Left colon (tissue), 2 donors: ENCODE measurements at places on chromosomes 13 and 19.
A peak's percentile ranks its signal among the peaks of the same experiment; 100 is the strongest.

GRCh38 chr13:78601874-78602560, 1.3 kb downstream of the POU4F1 start:
- DNase-seq = no peak

DNA sequence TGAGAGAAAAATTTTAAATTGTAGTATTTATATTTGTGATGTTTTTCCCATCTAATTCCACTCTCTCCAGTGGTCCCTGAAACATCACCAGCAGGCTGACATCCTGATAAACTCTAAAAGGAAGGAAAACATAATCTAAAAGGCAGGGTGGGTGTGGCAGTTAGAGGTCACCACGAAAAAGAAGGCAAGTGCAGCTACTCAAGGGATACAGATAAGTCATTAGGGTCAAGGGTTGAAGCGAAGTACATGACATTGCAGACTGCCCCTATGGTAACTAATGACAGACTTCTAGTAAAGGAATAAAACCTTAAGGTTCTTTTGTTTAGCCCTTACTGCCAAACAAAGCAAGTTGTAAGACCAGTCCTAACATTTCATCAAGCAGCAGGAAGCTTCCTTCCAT, 6.0 kb upstream of the NEK3 start:
- no peak for DNase-seq

- DNase-seq = peak; percentile 42
These were observed 18.3 kb downstream of the CCDC97 start for GRCh38 chr19:41328157-41328841.

DNA sequence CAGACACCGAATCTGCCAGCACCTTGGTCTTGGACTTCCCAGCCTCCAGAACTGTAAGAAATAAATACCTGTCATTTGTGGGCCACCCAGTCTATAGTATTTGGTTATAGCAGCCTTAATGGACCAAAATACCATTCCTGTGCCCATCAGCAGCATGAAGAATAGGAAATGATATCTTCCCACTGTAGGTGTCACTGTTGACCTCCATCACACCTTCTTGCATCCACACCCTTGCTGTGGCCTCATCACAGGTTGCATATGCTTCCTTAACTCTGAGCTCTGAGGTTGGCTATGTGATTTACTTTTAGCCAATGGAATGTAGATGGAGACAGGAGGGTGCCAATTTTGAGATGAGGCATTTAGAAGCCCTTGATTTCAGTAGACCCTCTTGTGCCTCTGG, 242.0 kb upstream of the TSHZ3 start:
- no peak for DNase-seq

GRCh38 chr13:36211567-36211966, 2.8 kb downstream of the SOHLH2 start:
- DNase-seq = no peak

- no peak for DNase-seq
These were observed 4.8 kb upstream of the ECH1 start for GRCh38 chr19:38836159-38836982.

DNA sequence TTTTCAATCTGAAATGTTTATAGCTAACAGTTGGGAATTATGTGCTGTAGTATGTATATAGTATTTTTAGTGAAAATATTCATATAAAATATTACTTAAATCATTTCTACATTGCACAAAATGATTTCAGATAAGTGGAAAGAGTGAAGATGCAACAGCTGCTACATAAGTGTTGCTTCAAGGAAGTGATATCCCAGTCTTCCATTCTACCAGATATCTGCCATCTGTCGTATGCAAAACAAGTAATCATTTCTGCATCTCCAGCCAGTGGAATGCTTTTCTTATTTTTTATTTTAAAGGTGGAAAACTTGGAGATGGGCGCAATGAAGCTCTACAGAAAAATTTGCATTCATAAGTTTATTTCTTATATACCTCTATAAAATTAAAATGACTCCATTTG, 152.5 kb upstream of the MAB21L1 start:
- no peak for DNase-seq

- no peak for DNase-seq
These were observed 25.5 kb upstream of the SACS start for GRCh38 chr13:23458989-23459388.

DNA sequence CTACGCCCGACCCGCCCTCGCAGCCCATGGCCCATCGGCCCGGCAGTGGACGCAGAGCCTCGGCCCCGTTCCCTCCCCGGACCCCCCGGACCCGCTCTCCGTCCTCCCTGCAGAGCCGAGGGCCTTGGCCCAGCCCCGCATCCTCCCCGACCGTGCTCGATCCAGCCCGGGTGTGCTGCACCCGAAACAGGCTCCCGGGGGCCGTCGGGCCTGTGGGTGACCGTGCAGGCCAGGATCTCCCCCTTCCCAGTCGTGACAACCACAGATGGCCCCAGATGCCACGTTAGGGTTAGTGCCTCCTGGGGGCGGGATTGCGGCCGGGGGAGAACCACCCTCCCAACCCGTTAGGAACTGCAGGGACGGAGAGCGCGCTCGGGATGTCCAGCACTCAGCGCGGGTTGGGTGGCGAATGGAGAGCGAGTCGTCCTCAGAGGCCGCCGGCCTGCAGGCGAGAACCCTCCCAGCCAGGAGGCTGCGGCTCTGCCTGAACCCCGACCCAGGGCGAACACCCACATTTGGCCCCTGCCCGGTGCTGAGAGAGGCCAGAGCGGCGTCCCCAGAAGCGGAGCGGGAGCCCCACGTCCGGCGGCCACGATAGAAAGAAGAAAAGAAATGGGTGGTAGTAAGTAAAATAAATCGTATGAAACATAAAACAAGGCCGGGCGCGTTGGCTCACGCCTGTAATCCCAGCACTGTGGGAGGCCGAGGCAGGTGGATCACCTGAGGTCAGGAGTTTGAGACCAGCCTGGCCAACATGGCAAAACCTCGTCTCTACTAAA, 6.7 kb upstream of the MADCAM1 start:
- no peak for DNase-seq

DNA sequence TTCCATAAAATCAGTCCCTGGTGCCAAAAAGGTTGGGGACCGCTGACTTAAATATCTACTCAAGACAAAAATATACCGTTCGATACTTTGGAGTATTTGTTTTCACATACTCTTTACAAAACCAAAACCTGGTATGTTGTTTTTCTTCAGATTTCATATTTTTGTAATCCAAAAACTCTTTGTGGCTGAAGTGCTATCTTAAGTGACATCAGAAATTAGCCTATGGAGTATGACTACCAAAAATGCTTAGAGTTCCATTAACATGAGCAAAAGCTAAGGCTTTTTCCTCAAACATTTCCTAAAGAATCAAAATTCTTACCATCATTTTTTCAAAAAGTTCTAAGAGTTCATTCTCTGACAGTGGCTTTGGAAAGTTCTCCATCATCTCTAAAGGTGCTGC, 52.0 kb downstream of the DIAPH3 start:
- DNase-seq = no peak

DNA sequence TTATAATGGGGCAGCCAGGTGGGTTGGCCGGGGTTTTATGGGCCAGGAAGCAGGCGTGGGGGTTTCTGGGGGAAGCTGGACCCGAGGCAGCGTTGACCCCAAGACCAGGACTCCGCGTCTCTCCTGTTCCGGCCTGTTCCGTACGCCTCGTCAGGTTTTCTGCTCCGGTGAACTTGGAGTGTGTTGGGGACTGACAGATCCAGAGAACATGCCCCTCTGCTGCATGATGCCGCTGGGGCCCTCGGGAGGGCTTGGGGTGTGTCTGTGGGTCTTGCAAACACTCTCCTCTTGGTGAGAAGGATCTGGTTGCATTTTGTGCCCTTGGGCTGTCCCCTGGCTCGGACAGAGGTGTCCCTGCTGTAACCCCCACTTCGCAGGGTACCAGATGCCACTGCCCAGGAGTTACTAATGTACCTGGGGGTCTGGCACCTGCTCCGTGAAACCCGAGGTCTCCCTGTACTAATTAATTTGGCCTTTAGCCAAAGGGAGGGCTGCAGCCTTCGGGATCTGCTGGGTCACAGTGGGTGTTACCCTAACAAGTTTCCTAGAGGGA, 15.6 kb downstream of the KDM4B start:
- DNase-seq = no peak

DNA sequence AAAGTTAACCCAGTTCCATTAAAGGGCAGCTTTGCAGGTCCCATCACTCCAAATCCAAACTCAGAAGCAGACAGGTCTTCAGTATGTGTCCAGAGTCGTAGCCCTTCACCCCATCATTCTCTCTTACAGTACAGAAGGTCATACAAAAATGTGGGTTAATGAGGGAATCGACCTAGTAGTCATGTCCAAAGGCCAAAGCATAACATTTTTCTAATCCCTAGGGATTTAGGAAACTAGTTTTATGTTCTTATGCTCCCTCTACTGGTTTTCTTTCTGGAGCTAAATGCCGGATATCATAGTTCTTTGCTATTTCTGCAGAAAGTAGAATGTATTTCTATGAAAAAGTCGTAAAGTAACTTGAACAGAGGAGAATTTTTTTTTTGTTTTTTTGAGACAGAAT, 72.2 kb downstream of the DHRS12 start:
- no peak for DNase-seq

GRCh38 chr13:26962671-26963070, 202.1 kb upstream of the GPR12 start:
- no peak for DNase-seq

DNA sequence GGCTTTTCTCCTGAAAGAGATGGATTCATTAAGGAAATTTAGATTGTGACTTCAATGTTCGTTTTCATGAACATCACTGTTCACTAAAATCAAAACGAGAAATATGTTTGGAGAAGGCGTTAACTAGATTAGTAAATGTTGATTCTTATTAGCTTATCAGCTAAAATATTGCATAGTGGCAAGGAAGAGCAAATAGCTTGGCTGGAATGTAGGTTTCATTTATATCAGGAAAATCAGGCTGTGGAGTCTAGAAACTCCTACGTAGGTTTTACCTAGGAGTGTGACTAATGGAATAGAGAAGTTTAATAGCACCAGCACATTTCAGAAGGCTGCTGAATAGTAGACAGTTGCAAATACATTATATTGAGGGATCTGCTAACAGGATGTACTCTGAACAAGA, 344.9 kb downstream of the LIG4 start:
- no peak for DNase-seq

- peak; percentile 54 for DNase-seq
These were observed 60.8 kb downstream of the AP1M1 start for GRCh38 chr19:16258440-16258903.

DNA sequence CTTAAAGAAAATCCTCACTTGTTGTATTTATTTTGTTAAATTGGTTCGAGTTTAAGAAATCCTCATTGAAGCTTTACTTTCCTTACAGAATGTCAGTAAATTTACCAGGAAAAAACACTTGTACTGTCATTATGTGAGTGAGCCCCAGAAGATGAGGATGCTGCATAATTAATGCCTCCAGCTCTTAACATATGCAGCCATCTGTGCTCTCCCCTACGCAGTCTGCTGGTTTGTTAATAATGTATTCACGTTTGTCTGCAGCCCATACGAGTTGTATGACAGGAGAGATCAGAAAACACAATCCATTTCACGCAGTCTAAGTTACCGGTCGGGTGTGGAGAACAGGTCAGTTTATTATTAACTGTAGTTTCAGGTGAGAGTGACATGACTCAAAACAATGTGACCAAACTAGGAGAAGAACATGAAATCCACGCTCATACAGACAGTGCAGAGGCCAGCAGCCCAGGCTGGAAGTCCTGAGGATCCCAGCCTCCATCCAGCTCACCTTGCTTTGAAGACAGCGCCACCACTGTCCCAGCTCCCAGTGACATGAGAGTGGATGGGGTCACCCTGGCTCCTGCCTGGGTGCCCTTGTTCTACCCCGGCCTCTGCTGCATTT, 19.8 kb upstream of the ATP11A start:
- DNase-seq = no peak

DNA sequence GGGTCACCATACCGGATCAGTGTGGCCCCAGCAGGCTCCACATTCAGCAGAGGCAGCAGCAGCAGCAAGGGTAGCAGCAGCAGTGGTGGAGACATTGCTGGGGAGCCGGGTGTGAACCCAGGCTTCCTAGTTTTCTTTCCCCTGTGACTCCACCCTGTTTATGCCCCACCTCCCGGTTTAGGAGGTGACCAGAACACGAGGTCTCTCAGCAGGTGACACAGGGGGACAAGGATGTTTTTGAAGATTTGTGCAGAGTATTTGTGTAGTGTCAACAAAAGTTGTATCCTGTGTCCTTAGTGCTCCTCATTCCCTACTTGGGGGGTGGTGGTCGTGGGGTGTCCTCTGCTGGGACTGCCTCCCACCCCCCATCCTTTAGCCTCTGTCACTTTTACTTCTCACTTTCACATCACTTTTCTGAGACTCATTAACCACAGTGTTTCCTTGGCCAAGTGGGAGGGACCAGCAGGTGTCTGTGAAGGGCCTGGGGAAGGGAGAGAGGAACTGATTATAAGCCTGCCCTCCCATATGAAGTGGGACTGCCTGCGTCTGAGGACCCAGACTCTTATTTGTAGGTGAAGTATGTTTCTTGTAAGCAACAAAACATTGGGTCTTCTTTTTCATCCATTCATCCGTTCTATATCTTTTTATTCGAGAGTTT, 15.6 kb upstream of the KCNC3 start:
- DNase-seq = no peak

DNA sequence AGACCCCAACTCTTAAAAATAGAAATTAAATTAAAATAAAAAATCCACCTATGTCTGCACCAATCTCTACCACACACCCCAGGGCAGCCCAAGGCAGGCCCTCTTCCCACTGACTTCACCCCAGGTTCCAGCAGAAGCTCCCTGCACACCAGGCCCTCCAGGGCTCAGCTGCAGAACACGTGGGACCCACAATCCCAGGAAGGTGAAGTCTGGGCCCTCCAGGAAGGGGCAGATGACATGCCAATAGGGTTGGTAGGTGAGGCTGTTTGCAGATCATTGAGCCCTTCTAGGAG, 19.2 kb upstream of the VSTM2B start:
- DNase-seq = no peak

- DNase-seq = no peak
These were observed 216.3 kb downstream of the RGCC start for GRCh38 chr13:41673640-41674039.

GRCh38 chr13:41179593-41180250, 14.6 kb downstream of the KBTBD7 start:
- no peak for DNase-seq

GRCh38 chr13:38826182-38826813, 139.4 kb downstream of the FREM2 start:
- no peak for DNase-seq

GRCh38 chr13:44142540-44142867, 231.1 kb upstream of the SERP2 start:
- DNase-seq = no peak

DNA sequence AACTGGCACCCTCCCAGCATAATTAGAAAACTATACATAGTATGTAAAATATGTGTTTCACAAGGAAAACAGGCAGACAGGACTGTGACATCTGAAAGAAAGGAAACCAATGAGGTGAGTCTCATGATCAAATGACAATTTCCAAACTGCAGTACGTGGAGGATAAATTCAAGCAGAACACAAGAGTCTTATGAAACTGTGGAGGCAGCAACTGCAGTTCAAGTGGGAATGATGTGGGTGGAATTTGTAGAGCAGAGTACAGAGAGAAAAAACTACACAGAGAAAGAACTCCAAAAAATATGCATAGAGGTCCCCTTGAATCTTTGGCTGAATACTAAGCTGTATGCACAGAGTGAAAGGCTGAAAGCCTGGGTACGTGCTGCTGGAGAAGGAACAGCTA, 9.7 kb downstream of the SIGLEC6 start:
- DNase-seq = no peak

GRCh38 chr13:97245011-97245410, 22.9 kb downstream of the MBNL2 start:
- no peak for DNase-seq

GRCh38 chr19:43774103-43774939, 6.5 kb downstream of the KCNN4 start:
- peak; percentile 82 for DNase-seq
